ENCODE measurements at places on chromosomes 2 and 18. TPM values are rescaled to one million over a fixed set of nuclear protein-coding genes. Genes with fewer than 3 reads are reported as not detected.
A peak's percentile ranks its signal among the peaks of the same experiment; 100 is the strongest.

WIPF1 gene
- 57.7 TPM for total RNA-seq

TFCP2L1 gene
- total RNA-seq = not detected

UPP2 gene
- not detected for total RNA-seq

MEP1B gene
- total RNA-seq = not detected

CFAP221 gene
- total RNA-seq = not detected

LDLRAD4 gene
- 20.4 TPM for total RNA-seq

ATP6V1B1 gene
- 6.3 TPM for total RNA-seq

MERTK gene
- total RNA-seq = 1.2 TPM

MALT1 gene
- total RNA-seq = 28.8 TPM

ITGB6 gene
- total RNA-seq = 0.13 TPM

LRATD1 gene
- not detected for total RNA-seq

MBP gene
- 18.6 TPM for total RNA-seq

DNA sequence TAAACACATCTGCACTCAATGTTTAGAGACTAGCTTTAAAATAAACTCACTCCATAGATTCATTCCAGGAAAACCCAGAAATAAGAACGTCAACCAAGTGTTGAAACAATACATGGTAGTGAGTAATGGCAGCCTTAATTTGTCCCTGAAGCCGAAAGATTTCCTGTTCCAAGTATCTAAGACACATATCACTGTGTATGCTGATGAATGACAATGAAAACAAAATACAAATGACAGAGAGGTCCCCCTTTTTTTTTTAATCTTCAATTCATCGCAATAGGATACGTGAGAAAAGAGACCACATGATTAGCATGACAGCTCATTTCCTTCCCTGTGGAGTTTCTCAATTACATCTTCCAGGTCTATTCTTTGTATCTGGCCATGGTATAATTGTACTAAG, 160.5 kb upstream of the STK17B start:
- DNase-seq = no peak
- H3K27me3 ChIP-seq = no peaks in the 10 kb centered on the region
- peak overlapping the region; percentile 71 for H3K27ac ChIP-seq
- peaks cover 2% of the 10 kb centered on the region for H3K36me3 ChIP-seq

- no peaks in the 10 kb centered on the region for H3K36me3 ChIP-seq
- H3K4me1 ChIP-seq = peaks cover 2% of the 10 kb centered on the region
Observed at GRCh38 chr2:63186331-63186730, 135.7 kb downstream of the OTX1 start.

DNA sequence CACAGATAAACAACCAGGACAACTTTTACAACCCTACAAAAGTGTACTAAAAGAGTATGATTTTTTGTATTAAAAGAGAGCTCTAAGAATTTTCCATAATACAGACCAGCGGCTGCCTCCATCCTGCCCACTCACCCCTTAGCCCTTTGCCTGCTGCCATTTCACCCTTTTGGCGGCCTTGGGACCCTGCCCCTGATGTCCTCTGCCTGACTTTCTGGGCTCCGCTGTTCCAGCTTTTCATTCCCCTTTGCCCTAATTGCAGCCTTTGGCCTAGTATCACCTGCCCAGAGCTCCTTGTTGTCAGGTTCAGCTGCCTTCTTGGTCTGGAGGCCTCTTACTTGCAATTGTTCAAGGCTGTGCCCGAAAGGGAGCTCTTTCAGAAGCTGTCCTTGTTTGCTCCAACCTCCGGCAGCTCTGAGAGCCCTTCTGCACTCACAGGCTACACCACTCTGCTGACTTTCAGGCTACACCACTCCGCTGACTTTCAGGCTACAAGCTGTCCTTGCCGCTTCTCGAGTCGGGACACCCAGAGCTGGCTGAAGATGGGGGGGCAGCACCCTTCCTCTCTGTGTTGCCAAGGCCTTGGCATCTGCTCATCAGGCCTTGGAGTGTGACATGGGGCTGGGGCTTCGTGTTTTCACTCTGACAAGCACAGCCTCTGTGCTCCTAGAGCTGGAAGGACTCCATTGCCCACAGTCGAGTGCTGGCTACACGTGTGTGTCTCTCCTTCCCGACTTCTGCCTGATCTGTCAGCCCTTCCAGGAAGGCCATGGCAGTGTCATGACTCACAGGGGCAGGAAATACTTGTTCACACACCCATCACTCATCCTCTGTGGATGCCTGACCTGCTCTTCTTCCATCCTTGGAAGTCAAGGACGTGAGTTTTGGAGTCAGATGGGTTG, 43.1 kb upstream of the HDAC4 start:
- peaks cover 33% of the 10 kb centered on the region for H3K27me3 ChIP-seq
- H3K27ac ChIP-seq = no peak overlapping the region
- H3K36me3 ChIP-seq = no peaks in the 10 kb centered on the region
- no peak overlapping the region for H3K4me3 ChIP-seq
- DNase-seq = peak; percentile 78
- peaks cover 23% of the 10 kb centered on the region for H3K4me1 ChIP-seq

GRCh38 chr2:211351987-211352386, 795.6 kb downstream of the CPS1 start:
- H3K4me3 ChIP-seq = no peak overlapping the region
- no peaks in the 10 kb centered on the region for H3K36me3 ChIP-seq
- H3K4me1 ChIP-seq = no peaks in the 10 kb centered on the region
- H3K27me3 ChIP-seq = no peaks in the 10 kb centered on the region
- no peak overlapping the region for H3K27ac ChIP-seq
- DNase-seq = no peak

- H3K27me3 ChIP-seq = no peaks in the 10 kb centered on the region
- peaks cover 37% of the 10 kb centered on the region for H3K4me1 ChIP-seq
- H3K27ac ChIP-seq = no peak overlapping the region
- H3K4me3 ChIP-seq = no peak overlapping the region
- peaks cover 39% of the 10 kb centered on the region for H3K36me3 ChIP-seq
- no peak for DNase-seq
Observed at GRCh38 chr2:205748639-205749038, 66.3 kb downstream of the NRP2 start.

- DNase-seq = no peak
- peaks cover 4% of the 10 kb centered on the region for H3K4me1 ChIP-seq
- H3K27me3 ChIP-seq = no peaks in the 10 kb centered on the region
- H3K27ac ChIP-seq = no peak overlapping the region
- H3K4me3 ChIP-seq = no peak overlapping the region
Observed at GRCh38 chr2:145841973-145842372, 1322.1 kb upstream of the ZEB2 start.

DNA sequence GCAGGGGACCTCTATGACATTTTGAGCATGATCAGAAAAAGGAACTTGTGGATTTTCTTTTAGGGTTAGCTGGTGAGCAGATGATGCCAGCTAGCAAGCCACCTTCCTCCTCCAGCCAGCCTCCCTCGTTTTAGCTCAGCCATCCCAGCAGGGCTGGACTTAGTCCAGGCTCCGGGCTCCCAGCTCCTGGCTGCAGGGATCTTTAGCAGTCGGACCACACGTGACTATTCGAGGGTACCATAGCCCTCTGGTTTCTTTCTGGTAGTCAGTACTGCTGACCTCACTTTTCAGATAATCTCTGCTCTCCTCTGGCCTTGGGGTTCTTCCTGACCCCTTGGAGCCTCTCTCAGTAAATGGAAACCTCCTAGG, 31.8 kb downstream of the NCK2 start:
- DNase-seq = no peak
- peaks cover 2% of the 10 kb centered on the region for H3K36me3 ChIP-seq
- no peaks in the 10 kb centered on the region for H3K27me3 ChIP-seq
- peaks cover 45% of the 10 kb centered on the region for H3K4me1 ChIP-seq

GRCh38 chr18:7645756-7646155, 78.6 kb downstream of the PTPRM start:
- H3K4me1 ChIP-seq = peaks cover 20% of the 10 kb centered on the region
- no peak overlapping the region for H3K4me3 ChIP-seq
- no peak overlapping the region for H3K27ac ChIP-seq
- peaks cover 3% of the 10 kb centered on the region for H3K36me3 ChIP-seq
- no peaks in the 10 kb centered on the region for H3K27me3 ChIP-seq

GRCh38 chr2:203891474-203891873, 23.9 kb downstream of the CTLA4 start:
- H3K4me1 ChIP-seq = peaks cover 11% of the 10 kb centered on the region
- H3K27me3 ChIP-seq = no peaks in the 10 kb centered on the region

- H3K4me3 ChIP-seq = peak overlapping the region; percentile 72
- H3K36me3 ChIP-seq = no peaks in the 10 kb centered on the region
- peaks cover 11% of the 10 kb centered on the region for H3K4me1 ChIP-seq
- H3K27me3 ChIP-seq = peaks cover 3% of the 10 kb centered on the region
- no peak for DNase-seq
Observed at GRCh38 chr2:101473591-101473910, 1.4 kb downstream of the RFX8 start.

- H3K36me3 ChIP-seq = no peaks in the 10 kb centered on the region
- no peaks in the 10 kb centered on the region for H3K27me3 ChIP-seq
Observed at GRCh38 chr2:12856934-12857601, 140.3 kb downstream of the TRIB2 start.

DNA sequence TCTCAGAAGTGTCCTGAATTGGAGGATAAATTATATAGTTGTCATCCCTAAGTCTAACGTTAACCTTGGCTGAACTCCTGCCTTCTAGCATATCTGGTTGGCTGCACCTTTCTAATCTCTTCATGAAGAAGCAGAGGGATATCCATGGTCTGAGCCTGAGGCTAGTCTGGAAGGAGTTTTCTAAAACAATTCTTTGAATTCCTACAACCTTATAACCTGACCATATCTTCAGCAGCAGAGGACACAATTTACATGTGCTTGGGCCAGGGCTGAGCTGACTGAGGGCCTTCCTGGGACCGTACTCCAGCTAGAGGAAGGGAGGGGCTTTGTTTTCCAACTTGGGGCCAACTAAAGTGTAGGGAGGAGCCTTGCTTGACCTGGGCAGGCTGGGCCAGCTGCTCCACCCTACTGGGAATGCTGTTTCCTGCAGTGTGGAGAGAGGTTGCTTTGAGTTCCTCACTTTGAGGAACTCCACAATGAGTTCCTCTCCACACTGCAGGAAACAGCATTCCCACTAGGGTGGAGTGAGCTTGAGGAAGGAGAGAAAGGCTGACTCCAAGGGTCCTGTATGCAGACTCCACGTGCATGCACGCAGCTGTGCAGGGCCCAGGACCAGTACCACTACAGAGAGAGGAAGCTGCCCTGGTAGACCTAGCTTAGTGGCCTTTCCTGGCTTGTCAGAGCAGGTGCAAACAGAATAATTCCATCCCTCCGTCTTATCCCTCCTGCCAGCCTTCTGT, 19.6 kb downstream of the CEP68 start:
- no peak overlapping the region for H3K4me3 ChIP-seq
- H3K27me3 ChIP-seq = no peaks in the 10 kb centered on the region
- peaks cover 27% of the 10 kb centered on the region for H3K4me1 ChIP-seq

Measured in osteocyte (in vitro differentiated cells).